ENCODE measurements at places on chromosomes 16 and 17. TPM values are rescaled to one million over a fixed set of nuclear protein-coding genes. Genes with fewer than 3 reads are reported as not detected.
A peak's percentile ranks its signal among the peaks of the same experiment; 100 is the strongest.

- no peak for DNase-seq
- H3K27me3 ChIP-seq, result no peaks in the 10 kb centered on the region
- H3K27ac ChIP-seq, result no peak overlapping the region
- no peaks in the 10 kb centered on the region for H3K36me3 ChIP-seq
These were observed 80.4 kb downstream of the COX10 start for GRCh38 chr17:14149751-14150150.

GRCh38 chr16:56332464-56333079, 92.8 kb downstream of the AMFR start:
- H3K36me3 ChIP-seq, result no peaks in the 10 kb centered on the region
- H3K27me3 ChIP-seq, result no peaks in the 10 kb centered on the region
- no peak for DNase-seq
- H3K4me3 ChIP-seq, result no peak overlapping the region
- no peak overlapping the region for H3K27ac ChIP-seq
- H3K4me1 ChIP-seq, result no peaks in the 10 kb centered on the region

PLA2G10 gene
- not detected for total RNA-seq

GRCh38 chr17:74868251-74868907, 4.4 kb downstream of the FDXR start:
- H3K36me3 ChIP-seq, result no peaks in the 10 kb centered on the region
- H3K27me3 ChIP-seq, result no peaks in the 10 kb centered on the region
- H3K4me3 ChIP-seq, result no peak overlapping the region
- peak overlapping the region; percentile 20 for H3K27ac ChIP-seq

Measured in spleen (tissue), 13 donors.